ENCODE measurements at places on chromosomes 4 and X. TPM values are rescaled to one million over a fixed set of nuclear protein-coding genes. Genes with fewer than 3 reads are reported as not detected.

Gene FMR1
- total RNA-seq, result 24.5 TPM

Gene SORCS2
- total RNA-seq, result 5.0 TPM

Gene SPRY1
- 16.0 TPM for total RNA-seq

Gene AMBN
- total RNA-seq, result not detected

DNA sequence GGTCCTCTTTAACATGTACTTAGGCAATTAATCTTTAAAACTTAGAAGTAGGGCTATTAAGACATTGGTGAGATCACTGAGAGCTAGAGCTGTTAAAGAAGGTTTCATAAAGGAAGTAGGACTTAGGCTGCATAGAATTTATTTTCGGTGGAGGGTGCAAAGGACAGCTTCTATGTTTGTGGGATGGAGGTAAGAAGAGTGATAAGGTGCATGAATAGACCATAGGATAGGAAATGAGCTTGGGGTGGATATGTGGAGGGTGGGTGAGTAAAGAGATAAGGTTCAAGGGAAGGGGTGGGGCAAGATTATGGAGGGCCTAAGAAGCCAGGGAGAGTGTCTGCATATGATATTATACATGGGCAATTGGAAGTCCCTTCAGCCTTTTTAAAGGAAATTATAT is 15.9 kb downstream of the RTL9 start:
- ATAC-seq, result no peak

- peak; percentile 98 for ATAC-seq
Measured at GRCh38 chr4:176270669-176271068, 1.6 kb upstream of the ASB5 start.

DNA sequence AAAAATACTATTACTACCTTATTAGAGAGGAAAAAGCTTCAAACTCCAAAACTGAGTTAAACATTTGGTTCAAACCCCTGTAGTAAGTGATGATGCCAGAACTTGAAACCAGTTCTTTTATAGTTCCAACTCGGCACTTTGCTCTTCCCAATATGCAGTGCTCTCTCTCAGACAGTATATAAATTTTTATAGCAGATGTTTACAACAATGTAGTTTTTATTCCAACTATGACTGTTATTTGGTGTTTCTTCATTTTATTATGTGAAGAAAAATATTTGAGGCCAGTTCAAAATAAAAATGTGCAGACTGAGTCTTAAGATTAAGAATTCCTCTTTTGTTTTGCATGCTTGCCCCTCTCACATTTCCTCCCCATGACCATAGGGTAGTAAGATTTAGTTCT is 2.9 kb upstream of the PPP4R3C start:
- no peak for ATAC-seq

GRCh38 chrX:153517946-153518834 is 748 bp downstream of the ATP2B3 start:
- ATAC-seq, result no peak

GRCh38 chrX:97849951-97850350 is 966.2 kb downstream of the RPA4 start:
- ATAC-seq, result no peak

GRCh38 chr4:581753-582361 is 5.8 kb upstream of the TMEM271 start:
- ATAC-seq, result no peak

GRCh38 chr4:5788144-5788543 is 77.1 kb downstream of the EVC start:
- ATAC-seq, result no peak

DNA sequence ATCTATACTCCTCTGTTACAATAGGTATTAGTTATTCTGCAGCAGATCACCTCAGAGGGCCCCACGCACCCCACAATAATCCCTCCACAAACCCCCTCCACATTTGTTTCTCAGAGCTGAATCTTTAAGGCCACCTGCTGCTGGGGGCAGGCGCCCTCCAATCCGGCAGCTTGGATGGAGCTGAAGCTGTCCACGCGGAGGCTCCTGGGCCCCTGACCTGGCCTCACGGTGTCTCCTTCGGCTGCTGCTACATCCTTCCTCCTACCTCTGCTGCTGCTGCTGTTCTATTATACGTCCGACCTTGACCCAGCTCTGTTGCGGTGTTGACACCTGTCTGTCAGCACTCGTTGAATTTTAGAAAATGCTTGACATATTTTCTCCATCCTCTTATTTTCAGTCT is 430.2 kb upstream of the ZFP42 start:
- no peak for ATAC-seq

- no peak for ATAC-seq
Measured at GRCh38 chr4:106160560-106160959, 155.4 kb downstream of the TBCK start.

DNA sequence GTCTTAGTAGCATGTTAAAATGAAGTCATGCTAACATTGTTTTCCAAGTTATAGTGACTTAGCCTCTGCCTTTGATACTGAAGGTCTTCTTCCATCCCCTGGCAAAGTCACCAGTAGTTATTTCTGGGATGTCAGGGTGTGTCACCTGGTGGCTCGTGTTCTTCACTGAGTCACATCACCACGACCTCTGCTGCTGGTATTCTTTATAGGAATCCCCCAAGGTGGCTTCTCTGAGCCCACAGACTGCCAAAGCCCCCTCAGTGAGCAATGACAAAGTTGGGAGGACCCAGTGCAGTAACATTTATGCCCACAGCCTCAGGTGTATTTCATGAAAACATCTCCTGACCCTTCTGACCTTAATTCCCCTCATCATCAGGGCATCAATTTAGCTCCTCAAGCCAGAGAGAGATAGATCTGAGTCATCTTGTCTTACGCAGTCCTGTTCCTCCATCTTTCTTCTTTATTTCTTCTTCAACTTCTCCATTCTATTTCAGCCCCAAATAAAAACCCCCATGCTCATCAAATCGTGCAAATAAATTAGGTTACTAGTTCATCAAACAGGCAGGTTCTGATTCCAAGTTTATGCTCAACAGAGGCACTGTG is 29.3 kb upstream of the GPRIN3 start:
- ATAC-seq, result no peak

DNA sequence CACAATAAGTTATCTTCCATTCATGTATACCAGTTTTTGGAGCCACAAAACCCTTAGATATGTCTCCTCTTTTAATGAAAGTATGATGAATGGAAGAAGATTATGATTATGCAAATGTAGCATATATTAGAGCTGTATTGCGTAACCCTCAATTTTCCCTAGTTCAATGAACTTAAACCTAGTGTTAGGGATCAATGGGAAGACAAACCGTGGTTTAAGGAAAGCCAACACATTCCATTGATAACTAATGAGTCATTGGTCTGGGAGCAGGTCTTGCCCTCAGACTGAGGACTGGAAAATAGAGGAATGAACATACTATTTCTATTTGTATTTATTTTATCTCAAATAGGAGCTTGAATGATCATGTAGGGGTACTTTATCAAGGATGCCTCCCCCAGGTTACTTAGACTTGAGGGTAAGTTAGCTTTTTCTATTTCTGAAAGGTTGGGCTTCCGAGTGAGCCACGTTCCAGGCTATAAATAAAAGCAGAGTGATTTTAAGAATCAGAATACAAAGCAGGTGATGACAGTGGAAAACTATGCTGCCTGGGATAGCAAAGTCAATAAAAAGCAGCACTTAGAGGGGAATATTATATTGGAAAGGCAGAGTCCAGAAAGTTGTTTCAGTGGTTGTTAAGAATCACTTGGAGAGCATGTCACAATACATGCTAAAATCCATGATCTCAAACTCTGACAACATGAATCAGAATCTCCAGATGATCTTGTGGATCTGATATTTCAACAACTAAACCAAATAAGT is 356.0 kb downstream of the ADAM29 start:
- no peak for ATAC-seq

GRCh38 chrX:40694802-40695201 is 40.5 kb downstream of the MED14 start:
- peak; percentile 58 for ATAC-seq

DNA sequence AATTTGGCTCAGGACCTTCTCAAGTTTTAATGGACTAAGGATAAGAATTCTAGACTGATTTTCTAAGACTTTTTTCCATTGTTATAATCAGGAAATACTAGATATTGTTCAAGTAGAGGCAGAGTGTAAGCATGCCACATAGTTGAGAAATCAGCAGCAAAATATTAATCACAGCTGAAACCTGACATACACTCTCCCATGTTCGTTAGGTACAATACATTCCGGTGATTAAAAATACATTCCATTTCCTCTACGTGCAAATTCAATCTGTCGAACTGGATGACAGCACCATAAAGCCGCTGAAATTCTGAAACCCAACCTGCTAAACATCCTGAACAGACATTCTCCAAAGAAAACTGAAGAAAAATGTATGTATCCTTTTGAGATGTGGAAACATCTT is 587.6 kb upstream of the DIPK2B start:
- ATAC-seq, result peak; percentile 88

DNA sequence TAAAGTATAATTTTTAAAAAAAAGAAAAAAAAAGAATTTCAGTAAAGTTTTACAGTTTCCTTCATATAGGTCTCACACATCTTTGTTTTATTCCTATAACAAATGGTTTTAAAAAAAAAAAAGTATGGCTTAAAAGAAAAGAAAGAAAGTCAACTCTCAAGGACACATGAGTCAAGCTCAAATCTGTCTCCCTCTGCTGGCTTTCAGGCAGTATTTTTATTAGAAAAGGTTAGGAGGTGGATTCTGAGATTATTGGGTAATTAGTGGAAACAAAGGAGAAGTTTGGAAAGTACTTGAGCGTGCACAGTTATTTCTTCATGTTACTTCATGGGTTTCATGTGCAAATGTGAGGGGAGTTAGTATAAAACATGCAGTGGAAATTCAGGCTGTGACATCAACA is 36.6 kb upstream of the BTC start:
- no peak for ATAC-seq

- ATAC-seq, result no peak
Measured at GRCh38 chr4:141587897-141588296, 48.5 kb upstream of the IL15 start.

DNA sequence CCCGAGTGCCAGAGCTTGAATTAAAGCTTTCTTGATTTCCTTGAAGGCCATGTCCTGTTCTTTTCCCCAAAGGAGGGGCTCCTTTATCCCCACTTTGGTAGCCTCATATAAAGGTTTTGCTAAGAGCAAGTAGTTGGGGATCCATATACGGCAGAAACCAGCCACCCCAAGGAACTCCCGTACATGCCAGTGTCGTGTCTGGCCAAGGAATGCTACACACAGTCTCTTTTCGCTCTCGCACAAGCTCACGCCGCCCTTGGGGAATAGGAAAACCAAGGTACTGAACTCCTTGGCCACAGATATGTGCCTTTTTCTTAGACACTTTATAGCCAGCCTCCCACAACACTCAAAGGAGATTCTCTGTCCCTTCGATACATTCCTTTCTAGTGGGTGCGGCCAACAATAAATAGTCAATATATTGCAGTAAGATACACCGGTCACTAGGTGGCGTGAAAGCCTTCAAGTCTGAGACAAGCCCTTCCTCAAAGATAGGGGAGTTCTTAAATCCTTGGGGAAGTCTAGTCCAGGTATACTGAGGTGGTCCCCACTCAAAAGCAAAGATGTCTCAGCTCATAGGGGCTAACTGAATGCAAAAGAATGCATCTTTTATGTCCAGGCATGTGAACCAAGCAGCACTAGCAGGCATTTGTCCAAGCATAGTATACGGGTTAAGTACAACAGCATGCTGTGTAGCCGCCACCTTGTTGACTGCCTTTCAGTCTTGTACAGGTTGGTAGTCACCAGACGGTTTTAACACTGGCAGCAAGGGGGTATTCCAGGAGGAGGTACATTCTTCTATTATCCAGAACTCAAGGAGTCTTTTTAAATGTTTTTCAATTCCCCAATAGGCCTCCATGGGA is 57.8 kb upstream of the XAGE1B start:
- ATAC-seq, result peak; percentile 32

DNA sequence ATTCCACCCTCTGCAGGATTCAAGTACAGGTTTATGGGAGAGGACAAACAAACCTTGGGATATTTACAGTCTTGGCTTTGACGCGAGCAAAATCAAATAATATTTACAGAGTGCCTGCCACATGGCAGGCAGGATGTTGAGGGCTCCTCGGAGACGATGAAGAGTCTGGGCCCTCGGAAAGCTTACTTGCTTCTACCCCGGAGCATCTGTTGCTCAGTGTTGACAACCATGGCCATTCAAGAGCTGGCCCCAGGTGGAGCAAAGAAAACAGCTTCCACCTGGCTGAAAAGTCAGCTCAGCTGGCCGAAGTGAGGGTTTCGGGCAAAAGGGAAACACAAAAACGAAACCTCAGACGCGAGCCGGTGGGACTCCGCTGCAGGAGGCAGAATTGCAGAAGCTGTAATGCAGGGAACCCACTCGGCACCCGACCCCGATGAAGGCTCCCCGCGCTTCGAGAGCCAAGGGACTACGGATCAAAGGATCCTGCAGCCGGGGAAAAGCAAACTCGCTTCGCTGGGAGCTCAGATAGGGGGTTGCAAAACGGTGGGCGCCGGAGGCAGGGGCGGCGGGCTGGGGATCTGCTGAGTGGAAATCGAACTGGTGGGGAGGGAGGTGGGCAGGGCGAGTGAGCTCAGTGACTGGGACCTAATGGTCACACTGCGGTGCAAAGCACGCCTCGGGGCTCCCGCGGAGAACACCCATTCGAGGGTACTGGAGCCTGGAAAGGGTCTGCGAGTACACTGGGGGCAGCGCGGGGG is 805 bp downstream of the ATP8A1 start:
- peak; percentile 9 for ATAC-seq

- no peak for ATAC-seq
Measured at GRCh38 chrX:19723427-19723826, 164.0 kb downstream of the SH3KBP1 start.
